ENCODE measurements at places on chromosomes 1 and 21.

GRCh38 chr1:228998179-228998578 lies 262.9 kb downstream of the RHOU start:
- no peak for DNase-seq

DNA sequence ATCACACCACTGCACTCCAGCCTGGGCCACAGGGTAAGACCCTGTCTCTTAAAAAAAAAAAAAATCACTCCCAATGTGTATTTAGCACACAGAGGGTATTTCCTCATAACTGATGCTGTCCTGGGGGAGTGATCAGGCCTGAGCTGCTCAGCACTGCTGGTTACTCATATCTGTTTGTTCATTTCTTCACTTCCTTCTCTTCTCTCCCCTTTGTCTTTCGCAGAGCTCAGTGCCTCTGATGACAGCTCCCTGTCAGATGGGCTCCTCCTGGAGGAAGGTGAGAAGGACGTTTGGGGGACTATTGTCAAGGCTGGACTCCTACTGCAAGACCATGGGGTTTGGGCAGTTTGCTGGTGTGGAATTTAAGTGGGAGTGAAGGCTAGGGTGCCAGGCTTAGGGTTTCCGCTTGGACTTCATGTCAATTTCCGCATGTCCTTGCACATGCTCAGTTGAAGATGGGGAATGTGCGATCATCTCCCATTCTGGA lies 13.0 kb downstream of the INAVA start:
- no peak for DNase-seq

- no peak for DNase-seq
Measured at GRCh38 chr1:116832308-116832931, 77.3 kb upstream of the PTGFRN start.

DNA sequence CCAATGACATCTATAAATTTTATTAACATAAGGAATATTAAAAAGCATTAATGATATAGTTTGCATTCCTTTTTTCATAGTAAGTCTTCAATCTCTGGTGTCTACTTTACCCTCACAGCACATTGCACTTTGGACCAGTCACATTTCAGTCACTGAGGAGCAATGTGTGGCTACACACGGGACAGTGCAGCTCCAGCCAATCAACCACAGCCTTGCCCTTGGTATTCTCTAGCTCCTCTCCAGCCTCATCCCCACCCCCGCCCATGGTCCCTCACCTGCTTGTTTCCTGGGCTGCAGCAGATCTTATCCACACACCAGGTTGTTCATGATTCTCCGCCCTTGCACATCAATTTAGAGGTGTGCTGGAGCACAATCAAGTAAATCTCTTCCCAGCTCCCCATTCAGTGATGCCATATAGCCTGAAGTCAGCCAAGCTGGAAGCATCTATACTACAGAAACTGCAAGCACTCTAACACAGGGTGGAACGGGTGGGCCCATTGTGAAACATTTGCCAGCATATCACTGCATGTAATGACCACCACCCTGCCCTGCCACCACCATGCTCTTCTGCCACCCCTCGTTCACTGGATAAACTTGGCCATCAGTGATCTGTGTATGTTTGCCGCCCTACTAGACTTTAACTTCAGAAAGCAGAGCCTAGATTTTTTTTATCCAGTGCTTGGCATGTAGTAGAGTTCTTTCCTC lies 93.0 kb upstream of the SLC44A3 start:
- DNase-seq: no peak

DNA sequence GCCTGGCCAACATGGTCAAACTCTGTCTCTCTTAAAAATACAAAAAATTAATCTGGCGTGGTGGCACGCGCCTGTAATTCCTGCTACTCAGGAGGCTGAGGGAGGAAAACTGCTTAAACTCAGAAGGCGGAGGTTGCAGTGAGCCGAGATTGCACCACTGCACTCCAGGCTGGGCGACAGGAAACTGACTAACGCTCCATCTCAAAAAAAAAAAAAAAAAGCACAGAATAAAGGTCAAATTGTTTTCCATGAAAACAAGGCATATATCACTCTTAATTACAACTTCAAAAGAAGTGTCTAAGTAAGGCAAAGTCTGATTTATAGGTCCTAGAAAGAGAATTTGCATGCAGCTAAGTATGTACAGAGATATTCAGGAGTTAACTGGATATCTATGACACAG lies 25.6 kb downstream of the EYA3 start:
- no peak for DNase-seq

DNA sequence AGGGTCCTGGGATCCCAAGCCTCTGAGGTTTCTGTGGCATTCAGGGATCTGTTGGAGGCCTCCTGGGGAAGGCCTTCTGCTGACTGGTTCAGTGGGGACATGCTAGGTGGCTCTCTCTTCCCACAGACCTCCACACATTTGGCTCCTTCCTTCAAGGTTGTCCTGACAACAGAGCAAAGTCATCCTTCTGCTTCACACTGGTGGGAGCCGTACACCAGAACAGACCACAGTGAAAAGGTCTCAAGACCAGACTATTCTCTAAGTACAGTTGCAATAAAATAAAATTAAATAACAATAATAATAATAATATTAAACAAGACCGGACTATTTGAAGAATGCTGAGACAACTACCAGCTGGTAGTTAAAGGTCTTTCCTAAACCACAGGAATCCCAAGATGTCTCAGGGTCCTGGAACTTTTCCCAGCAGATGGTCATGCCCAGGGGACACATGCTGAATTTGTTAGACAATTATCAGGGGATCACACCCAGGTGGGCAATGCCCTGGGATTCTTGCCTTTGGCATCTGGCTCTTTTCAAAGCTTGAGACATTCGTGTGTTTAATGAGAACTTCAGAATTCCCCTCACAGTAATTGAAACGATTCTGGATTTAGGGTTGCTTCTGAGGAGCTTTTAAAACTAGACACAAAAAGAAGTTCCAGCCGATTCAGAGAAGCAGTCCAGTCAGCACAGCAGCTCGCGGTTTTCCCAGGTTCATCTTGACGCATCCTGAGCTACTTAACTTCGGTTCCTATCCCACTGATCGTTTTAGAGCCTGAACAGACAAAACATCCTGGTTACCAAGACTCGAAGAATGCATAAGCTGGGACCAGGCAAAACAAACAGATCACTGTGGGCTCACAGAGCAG lies 22.9 kb downstream of the HTR1D start:
- peak; percentile 87 for DNase-seq

GRCh38 chr1:62184336-62184735 lies 10.3 kb upstream of the L1TD1 start:
- no peak for DNase-seq

GRCh38 chr1:220189750-220190347 lies 82.4 kb downstream of the RAB3GAP2 start:
- DNase-seq: peak; percentile 41

- DNase-seq: no peak
Measured at GRCh38 chr1:112196731-112197130, 199.3 kb upstream of the CTTNBP2NL start.

DNA sequence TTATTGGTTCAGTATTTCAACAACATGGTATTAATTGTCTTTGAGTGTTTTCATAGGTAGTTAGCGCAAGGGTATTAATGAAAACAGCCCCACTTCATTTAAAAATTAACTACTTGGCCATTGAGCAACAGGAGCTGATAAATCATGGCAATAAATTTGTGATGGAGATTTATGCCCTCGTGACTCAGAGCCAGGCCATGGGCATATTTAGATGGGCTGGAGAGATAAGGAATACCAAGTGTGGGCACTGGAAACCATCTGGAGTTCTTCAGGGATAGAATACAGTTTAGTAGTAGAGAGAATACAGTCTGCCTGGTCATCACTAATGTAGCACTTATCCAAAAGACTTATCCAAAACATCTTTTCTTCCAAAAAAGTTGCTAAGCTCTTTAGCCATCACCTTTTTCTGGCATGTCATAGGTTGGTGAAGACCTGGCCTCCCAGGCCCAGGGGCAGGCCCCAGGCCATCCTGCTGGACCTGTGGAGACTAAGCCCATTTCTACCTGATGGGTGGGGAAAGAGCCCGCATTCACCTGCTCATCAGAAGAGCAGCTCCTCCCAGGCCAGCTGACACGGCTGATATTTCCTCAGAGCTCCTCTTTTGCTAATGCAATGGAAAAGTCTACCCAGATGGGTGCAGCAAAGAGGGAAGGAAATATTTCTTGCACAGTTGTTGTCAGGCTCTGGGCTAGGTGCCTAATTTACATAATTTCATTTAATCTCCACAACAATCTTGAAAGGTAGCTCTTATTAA lies 238.0 kb downstream of the TM2D1 start:
- DNase-seq: peak; percentile 25

DNA sequence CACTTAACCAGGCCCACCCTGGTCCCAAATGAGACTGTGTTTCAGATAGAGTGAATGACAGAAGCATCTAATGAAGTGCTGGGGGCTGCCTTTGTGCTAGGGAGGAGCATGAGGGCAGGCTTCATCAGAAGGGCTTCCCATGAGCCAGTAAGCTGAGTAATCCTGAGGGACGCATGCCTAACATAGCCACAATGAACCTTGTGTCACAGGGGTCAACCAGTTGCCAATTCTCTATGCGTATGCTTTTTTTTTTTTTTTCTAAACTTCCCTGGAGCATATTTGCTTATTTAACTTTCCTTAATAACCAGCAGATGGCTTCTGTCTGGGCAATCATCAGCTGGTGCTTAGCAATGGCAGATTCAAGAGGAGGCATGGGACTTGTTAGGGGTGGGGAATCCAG lies 25.5 kb upstream of the CYP2J2 start:
- no peak for DNase-seq

DNA sequence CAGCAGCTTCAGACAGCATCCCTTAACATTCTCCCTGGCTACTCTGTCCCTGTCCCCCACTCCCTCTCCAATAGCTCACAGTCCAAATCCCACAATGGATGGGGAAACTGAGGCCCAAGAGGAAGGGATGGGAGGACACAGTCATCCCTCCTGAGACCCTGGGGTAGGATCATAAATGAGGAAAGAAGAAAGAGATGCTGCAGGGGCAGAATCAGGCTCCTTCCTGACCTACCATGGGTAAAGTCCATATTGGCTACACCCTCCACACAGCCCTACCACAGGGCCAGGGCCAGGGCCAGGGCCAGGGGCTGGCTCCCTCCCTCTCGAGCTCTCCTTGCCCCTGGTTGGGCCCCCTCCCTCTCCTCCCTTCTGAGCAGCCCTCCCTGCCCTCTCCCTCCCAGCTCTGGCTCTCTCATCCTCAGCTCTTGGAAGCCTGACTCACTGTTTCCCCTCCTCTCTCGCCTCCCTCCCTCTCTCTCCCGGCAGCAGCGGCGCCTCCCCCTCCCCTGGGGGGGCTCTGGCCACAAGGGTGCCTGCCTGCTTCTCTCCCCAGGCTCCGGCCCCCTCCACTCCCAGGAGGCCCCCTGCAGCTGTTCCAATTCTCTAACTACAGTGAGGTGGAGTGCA lies 4.9 kb downstream of the AHDC1 start:
- peak; percentile 81 for DNase-seq

DNA sequence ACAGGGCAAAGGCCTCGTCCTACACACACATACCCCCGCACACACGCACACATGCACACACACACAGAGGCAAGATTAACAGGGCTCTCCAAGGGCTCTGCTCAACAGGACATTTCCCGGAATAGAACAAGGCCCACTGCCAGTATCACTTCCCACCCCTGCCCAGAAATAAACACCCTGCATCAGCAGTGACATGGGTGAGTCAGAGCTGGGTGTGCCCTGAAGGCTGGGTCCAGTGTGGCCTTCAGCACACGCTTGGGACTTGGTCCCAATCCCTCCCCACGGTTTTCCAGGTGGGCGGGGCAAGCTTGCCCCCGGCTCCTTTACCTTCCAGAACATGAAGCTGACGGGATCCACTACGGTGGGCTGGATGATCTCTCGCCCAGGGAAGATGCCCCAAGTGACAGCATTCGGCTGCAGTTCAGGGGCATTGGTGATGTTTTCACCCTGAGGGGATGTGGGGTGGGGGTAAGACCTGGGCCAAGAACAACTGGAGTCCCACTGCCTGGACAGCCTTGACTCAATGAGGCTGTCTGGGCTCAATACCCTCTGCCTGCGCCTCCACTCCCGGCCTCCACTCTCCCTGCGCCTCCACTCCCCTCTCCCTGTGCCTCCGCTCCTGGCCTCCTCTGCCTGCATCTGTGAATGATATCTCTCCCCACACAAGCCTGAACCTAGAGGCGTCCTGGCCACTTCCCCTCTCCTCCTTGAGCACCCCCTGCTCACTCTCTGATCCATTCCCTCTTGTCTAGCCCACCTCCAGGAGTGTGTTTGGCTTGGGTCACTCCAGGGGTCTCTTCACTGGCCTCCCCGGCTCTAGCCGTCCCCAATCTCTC lies 14.7 kb downstream of the MTHFR start:
- no peak for DNase-seq

DNA sequence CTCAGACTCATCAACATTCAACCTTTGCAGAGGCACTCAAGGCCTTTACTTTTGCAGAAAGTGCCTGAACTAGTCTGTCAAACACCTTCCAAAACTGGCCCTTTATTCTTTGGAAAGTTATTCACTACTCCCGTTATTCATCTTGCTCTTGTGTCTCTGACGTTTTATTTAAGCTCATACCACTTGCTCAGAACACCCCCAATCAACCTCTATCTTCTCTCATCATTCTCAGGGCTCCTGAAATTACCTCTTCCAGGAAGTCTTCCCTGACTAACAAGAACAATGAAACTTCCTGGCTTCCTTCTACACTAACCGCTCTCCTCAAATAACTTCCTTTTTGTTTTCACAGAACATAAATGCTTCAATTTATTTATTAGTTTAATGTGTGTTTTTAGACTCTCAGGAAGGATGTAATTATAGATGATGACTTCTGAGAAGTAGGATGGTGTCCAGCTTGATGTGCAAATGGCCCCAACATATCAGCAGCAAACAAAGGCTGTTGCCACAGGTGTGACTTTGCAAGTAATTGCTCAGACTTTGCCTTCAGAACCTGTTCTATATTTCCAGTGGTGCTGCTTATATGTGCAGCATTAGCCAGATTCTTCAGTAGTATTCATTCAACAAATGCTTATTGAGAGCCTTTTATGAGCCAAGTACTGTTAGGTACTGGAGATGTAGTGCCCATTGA lies 22.8 kb upstream of the BATF3 start:
- DNase-seq: no peak

DNA sequence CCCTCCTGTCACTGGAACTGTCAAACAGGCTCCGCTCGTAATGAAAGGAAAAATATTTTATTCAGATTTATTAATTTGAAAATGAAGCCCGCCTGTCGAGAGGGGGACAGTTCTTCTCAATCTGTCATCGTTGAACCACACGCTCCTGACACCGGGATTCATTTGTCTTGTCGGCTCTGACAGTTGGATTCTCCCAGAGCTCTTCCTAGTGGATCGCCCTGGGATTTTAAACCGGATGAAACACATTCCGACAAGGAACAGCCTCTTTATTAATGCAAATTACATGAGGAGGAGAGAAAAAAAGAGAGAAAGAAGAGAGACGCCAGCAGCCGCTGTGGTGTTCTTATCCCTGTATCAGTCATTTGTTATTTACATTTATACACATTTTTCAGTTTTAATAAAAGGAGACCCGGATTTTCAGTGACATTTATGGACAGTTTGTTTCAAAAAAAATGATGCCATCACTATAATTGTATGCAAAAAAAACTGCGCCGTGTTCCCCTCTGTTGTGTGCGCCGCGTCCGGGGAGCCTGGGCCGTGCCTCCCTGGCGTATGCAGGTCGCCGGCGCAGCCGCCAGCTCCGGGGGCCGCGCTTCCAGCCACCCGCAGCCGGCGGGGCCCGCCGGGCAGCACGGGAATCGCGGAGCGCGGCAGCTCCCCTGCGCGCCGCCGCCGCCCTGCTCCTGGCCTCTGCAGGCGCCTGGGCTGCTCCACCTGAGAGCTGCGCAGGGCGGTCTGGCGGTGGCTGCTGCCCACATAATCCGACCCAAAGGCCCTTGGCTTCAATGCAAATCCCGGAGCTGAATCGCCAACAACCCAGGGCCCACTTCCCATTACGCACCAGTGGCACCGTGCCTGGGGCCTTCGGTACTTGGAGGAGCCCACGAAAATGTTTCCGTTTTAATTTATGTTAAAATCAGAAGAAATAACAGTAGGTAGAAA lies 237.9 kb upstream of the PBX1 start:
- peak; percentile 10 for DNase-seq
